Ascending aorta (tissue), 2 donors: ENCODE measurements at places on chromosomes 12 and 14.
A peak's percentile ranks its signal among the peaks of the same experiment; 100 is the strongest.

DNA sequence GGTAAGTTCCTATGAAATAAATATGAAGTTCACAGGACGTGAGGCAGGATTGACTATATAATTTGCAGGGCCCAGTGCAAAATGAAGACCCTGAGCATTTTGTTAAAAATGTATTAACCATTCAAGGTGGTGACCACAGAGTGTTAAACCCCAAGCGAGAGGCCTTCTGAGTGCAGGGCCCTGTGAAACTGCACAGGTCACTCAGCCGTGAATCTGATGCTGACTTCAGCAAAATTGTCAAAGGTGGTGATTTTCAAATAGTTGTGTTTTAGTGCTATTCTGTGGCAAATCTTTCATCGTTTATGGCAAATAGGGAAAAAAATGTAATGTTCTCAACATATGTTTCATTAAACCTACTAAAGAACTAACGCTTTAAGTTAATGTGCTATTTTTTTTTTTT is 334.0 kb upstream of the NAV3 start:
- DNase-seq: no peak

- DNase-seq: no peak
Measured at GRCh38 chr14:75928690-75929181, 53.1 kb downstream of the TGFB3 start.

DNA sequence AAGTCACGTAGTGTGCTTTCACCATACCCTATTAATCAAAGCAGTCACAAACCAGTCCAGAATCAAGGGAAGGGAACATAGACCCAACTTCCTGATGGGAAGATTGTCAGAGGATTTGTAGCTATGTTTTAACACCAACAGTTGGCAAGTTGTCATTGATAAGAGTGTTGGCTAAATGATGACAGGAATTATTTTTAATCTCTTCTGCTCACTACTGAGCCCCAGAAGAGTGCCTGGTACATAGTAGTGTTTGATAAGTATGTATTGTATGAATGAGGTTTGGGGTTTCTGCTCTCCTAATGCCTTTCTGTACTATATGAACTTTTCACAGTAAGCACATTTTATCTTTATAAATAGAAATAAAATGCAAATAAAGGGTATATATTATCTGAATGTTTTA is 14.7 kb downstream of the HCFC2 start:
- no peak for DNase-seq

DNA sequence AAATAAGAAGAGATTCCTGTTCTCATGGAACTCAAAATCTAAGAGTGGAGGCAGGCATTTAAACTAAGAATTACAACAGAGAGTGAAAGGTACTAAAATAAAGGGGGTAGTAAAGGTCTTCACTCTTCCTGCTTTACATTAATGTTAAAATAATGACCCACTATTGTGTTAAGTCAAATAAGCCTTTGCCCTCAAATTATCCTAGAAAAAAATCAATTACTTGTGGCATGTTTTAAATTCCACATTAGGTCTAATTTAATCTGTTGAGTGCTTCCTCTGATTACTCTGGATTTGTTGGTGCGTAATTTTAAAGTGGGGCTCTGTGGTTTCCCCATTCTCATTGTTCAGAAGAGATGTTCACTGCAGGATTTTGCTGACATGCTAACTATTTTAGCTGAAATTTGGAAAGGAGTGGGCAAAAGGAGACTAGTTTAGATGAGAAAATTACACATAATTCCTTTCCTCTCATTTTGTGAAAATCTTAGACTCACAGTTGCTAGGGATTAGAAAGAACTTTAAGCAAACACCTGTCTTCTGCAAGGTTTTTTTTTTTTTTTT is 35.5 kb downstream of the BTG1 start:
- DNase-seq: no peak

DNA sequence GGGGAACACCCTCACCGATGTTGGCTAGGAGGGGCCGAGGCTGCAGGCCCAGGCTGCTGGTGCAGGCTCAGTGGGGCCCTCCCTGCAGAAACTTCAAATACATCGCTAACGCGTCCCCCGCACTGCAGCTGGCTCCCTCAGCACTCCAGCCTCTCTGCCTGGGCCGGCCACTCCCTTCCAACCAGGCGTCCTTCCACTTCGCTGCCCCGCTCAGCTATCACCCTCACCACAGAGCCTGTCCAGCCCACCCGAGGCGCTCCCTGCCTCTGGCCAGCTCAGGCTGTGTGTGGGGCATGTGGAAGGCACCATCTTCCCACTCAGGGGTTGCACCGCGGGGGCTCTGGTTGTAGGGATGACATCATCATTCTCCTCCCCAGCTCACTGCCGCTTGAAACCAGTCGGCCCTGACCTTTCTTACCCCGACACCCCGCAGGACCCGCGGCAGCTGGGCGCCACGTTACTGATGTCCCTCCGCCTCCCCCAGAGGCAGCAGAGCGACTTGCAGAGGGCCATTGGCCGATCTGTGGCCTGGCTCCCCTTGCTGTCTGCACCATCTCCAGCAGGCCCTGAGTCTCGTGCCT is 199.9 kb upstream of the RTL1 start:
- DNase-seq: no peak

- DNase-seq: no peak
Measured at GRCh38 chr14:104009297-104009696, 67.0 kb upstream of the RD3L start.

DNA sequence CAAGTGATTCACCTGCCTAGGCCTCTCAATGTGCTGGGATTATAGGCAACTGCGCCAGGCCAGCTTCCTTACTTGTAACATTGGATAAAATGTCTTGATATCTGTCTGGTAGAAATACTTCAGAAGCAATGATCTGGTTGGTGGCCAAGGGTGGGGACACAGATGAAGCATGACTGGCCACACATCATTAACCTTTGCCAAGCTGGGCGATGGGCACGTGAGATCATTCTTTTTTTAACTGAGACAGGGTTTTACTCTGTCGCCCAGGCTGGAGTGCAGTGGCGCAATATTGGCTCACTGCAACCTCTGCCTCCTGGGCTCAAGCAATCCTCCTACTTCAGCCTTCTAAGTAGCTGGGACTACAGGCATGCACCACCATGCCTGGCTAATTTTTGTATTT is 31.1 kb downstream of the PLEKHH1 start:
- no peak for DNase-seq

DNA sequence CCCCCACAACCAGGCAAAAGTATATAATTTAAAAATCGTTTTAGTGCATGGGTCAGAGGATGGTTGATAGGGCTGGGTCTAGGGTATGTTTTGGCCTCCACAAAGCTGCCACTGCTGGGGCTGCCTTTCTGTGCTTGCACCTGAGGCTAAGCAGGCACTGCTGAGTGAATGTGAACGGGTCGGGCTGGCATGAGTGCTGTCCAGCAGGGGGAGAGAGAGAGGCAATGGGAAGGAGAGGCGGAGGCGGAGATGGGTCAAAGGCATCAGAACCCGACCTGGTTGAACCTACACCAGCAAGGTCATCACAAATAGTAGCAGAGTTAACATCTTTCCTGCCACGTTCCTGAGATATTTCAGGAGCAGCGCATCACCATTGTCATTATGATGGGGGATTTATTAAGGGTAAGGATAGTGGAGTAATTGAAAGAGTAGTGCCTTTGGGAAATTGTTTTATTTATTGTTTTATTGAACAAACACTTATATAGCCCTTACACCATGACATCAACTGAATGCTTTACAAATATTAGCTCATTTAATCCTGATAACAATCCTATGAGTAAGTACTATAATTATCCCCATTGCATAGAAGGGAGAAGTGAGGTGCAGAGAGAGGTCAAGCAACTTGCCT is 5.8 kb upstream of the NRXN3 start:
- DNase-seq: no peak

- no peak for DNase-seq
Measured at GRCh38 chr14:76643887-76644286, 117.4 kb upstream of the VASH1 start.

- no peak for DNase-seq
Measured at GRCh38 chr12:93441081-93441616, 598 bp downstream of the UBE2N start.

DNA sequence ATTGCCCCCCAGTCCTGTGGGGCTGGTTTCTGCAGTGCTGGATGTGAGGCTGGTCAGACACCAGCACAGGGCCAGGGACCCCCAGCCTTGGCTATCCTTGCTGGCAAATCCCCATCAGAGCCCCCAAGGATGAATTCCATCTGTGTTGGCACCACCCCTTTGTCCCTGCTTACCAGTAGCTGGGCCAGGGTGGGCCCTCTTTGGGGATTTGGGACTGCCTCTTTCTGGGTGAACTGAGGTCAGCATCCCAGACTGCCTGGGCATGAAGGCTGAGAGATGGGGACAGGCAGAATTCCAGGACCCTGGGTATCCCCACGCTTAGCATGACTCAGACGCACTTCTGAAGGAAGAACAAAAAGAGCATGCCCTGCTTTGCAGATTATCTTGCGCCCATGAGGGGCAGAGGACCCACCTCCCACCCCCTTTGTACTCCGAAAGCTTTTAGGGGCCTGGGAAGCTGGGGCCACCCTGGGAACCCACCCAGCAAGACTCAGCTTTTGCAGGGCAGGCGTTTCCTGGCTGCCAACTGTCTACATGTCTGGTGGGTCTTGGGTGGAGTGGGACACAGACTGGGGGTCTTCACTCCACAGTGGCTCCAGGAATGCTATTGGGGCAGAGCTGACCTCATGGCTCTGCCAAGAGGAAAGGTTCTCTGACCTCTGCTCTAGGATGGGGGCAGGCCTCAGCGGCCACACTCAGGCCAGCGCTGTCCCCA is 26.8 kb downstream of the RFLNA start:
- DNase-seq: no peak

DNA sequence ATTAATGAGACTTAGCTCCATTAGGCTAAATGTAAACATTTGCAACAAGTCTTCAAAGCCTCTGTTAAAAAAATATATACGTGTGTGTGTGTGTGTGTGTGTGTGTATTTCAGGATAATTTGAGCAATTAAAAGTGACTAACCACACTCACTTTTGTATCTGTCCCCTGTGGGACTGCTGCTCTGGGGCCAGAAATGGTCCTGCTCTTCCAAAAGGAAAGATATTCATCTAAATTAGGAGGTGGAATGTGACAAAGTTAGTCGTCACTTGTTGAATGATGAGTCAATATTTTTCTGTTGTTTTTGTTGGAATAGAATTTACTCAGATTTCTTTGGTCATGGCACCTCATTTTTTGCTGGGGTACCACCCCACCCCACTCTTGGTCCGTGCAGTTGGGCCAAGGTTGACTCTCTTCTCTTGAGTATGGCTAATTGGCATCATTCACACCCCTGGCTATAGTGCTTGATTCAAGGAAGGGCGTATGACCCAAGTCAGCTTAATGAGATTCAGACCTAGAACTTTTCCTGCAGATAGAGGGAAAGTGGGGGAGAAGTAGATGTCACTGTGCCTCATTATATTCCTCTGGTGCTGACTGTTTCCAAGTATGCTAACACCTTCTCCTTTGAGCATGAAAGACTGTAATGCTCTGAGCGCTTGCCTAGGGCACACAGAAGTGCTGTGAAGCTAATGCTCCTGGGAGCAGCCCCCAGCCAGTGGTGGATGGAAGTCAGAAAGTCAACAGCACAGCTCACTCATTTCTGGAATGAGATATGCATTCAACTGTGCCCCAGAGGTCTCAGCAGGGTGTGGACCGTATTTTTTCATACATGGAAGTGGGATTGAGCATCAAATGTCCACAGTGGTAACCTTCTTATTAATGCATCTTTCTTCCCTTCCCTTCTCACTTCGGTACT is 577.0 kb upstream of the TBX3 start:
- DNase-seq: no peak

DNA sequence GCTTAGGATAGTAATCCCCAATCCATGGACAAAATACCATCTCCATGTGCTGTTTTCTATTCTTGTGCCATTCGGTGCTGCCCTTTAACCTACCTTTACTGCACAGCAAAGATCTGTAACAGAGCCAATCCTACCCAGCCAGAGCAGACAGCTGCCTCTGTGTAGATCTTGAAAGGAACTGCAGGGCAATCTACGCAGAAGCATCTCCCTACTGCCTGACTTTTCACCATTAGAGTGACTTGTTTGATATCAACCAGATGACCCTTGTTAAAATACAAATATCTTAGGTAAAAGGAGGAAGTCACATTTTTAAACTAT is 33.9 kb upstream of the PPM1A start:
- DNase-seq: no peak

- no peak for DNase-seq
Measured at GRCh38 chr12:104669851-104670337, 213.1 kb downstream of the CHST11 start.

GRCh38 chr14:74426202-74426582 is at the start of gene SYNDIG1L:
Gene SYNDIG1L, minus strand, starts transcription at chr14:74426210. Its CDS starts 16,466 bp downstream, at chr14:74409744.
- no peak for DNase-seq

DNA sequence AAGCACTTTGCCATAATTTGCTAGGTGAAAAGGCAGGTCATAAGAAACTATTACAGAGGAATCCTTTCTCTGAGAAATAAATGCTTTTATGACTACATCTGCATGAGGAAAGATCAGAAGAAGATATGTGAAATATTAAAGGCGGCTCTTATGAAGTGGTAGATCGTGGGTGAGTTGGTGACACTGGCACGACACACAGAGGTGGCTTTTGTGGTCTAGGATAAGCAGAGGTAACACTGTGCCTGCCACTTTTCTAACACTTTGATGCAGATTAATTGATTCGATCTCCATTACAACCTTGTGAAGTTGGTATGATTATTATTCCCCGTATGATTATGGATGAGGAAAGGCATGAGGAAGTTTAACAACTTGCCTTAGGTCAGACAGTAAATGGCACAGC is 60.0 kb upstream of the ELK3 start:
- no peak for DNase-seq

GRCh38 chr12:66713984-66714383 is 35.1 kb upstream of the GRIP1 start:
- DNase-seq: no peak

DNA sequence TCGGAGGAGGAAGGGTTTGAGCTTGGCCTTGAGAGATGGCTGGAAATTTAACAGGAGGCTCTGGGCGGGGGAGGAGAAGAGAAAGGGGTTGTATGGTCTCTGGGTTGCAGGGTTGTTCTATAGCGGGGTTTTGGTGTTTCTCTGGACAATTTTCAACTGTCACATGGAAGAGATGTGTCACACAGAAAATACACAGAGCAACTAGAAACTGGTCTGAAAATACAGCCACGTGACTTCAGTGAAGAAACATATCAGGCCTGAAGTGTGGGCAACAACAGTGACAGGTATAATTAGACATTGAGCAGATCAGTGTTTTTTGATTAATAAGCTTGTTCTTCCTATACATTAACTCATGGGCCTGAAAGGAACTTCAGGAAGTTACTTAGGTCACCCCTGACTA is 205.3 kb upstream of the HMGA2 start:
- no peak for DNase-seq

- DNase-seq: no peak
Measured at GRCh38 chr14:91047174-91047753, 13.2 kb downstream of the RPS6KA5 start.

GRCh38 chr12:2614341-2614740 is 180.4 kb upstream of the FKBP4 start:
- DNase-seq: no peak

- no peak for DNase-seq
Measured at GRCh38 chr12:66550626-66551025, 128.2 kb downstream of the GRIP1 start.

DNA sequence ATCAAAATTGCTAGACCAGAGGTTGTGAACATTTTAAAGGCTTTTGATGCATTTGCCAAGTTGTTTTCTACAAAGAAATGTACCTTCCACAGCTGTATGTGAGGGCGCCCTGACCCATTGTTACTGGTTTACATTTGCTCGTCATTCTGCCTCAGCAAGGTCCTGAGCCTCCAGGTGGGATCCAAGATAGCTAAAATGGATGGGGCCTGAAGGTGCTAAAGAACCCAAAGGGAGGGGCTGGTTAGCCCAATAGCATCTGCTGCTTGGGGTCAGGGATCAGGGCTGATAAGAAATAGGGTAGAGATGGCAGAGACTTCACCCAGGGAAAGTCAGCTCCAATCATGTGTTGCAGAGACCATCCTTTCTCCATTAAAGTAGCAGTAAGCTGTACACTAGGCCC is 43.1 kb downstream of the GALNT16 start:
- peak; percentile 27 for DNase-seq
